ENCODE measurements at places on chromosomes 11 and 22. TPM values are rescaled to one million over a fixed set of nuclear protein-coding genes. Genes with fewer than 3 reads are reported as not detected.

DNA sequence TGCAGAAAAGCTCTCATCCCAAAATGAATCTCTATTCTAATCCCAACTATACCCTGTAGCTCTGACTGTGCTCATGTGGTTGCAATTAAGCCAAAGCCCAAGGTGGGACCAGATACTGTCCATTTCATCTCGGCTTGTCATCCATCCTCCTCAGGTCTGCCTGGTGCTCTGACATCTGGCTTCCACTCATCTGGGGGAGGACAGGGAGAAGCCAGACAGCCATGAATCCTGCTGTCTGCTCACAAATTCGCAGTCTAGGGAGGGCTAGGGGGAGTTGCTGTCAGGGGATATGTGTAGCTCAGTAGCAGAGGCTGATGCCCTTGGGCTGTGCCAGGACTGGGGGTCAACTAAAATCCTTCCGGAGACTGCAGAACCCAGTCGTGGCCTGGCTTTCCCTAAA, 167.1 kb downstream of the ETS1 start:
- H3K36me3 ChIP-seq, result no peaks in the 10 kb centered on the region
- H3K4me1 ChIP-seq, result peaks cover 26% of the 10 kb centered on the region
- peak overlapping the region; percentile 46 for H3K27ac ChIP-seq
- H3K4me3 ChIP-seq, result no peak overlapping the region
- no peaks in the 10 kb centered on the region for H3K27me3 ChIP-seq
- no peak for DNase-seq

Gene BDNF
- 174 TPM for total RNA-seq

GRCh38 chr11:78806214-78807004, 231.7 kb upstream of the NARS2 start:
- peaks cover 34% of the 10 kb centered on the region for H3K4me1 ChIP-seq
- no peak for DNase-seq
- no peak overlapping the region for H3K4me3 ChIP-seq
- H3K36me3 ChIP-seq, result no peaks in the 10 kb centered on the region
- 0 out of 2 replicates have a peak overlapping the region, but pooled peaks have one; percentile 35 for H3K27ac ChIP-seq

- no peaks in the 10 kb centered on the region for H3K4me1 ChIP-seq
- no peaks in the 10 kb centered on the region for H3K36me3 ChIP-seq
- DNase-seq, result no peak
- H3K4me3 ChIP-seq, result no peak overlapping the region
- H3K27ac ChIP-seq, result no peak overlapping the region
Measured at GRCh38 chr11:32610797-32611352, 27.2 kb downstream of the EIF3M start.

DNA sequence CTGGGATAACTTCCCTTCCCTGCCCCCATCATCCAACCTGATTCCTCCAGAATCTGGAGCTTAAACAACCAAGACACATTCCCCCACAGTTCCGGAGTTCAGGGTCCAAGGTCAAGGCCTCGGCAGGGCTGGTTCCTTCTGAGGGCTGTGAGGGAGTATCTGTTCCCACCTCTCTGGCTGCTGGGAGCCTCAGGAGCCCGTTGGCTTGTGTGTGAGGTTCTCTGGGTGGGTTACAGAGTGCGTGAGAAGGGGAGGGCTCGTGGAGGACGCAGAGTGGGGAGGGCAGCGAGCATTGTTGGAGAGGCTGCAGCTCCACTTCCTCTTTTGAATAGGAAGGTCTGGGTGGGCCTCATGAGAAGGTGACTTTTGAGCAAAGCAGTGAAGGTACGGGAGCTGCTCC, 8.5 kb downstream of the SERHL2 start:
- H3K27me3 ChIP-seq, result no peaks in the 10 kb centered on the region
- H3K36me3 ChIP-seq, result peaks cover 2% of the 10 kb centered on the region
- peaks cover 2% of the 10 kb centered on the region for H3K4me1 ChIP-seq
- no peak overlapping the region for H3K27ac ChIP-seq

DNA sequence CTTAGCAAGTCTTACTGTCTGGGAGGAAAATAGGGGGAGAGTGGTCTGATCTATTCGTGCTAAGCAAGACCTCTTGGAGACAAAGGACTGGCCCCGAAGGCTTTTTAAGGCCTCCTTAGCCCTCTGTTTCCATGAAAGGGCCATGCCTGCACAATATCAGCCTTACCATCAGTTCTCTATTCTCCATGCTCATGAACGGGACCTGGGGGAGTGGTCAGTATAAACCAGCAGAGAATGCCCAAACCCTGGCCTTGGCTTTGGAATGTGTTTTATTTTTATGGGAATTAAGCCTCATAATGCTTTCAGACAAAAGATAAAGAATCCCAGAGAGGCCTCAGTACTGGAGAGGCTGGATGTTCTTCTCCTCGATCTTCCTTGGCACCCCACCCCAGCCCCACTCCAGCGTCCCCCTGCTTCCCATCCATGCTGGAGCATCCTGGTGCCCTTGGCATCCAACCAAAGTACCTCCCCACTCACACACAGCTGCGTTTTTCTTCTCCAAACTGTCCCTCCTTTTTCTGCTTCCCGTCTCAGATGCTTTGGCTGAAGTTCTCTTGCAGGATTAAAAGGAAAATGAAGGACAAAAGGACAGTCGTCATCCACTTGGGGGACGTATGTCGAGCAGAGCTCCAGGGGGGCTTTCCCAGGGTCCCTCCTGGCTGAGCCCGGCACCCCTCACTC, 18.6 kb downstream of the FXYD6 start:
- no peak overlapping the region for H3K4me3 ChIP-seq
- H3K27me3 ChIP-seq, result peaks cover 8% of the 10 kb centered on the region
- no peaks in the 10 kb centered on the region for H3K36me3 ChIP-seq

Gene POU2AF3
- not detected for total RNA-seq

Gene OR51B5
- total RNA-seq, result 0.54 TPM

- H3K4me3 ChIP-seq, result no peak overlapping the region
- no peaks in the 10 kb centered on the region for H3K36me3 ChIP-seq
- no peak overlapping the region for H3K27ac ChIP-seq
- peaks cover 25% of the 10 kb centered on the region for H3K27me3 ChIP-seq
Measured at GRCh38 chr11:44694443-44694842, 32.3 kb upstream of the TSPAN18 start.

DNA sequence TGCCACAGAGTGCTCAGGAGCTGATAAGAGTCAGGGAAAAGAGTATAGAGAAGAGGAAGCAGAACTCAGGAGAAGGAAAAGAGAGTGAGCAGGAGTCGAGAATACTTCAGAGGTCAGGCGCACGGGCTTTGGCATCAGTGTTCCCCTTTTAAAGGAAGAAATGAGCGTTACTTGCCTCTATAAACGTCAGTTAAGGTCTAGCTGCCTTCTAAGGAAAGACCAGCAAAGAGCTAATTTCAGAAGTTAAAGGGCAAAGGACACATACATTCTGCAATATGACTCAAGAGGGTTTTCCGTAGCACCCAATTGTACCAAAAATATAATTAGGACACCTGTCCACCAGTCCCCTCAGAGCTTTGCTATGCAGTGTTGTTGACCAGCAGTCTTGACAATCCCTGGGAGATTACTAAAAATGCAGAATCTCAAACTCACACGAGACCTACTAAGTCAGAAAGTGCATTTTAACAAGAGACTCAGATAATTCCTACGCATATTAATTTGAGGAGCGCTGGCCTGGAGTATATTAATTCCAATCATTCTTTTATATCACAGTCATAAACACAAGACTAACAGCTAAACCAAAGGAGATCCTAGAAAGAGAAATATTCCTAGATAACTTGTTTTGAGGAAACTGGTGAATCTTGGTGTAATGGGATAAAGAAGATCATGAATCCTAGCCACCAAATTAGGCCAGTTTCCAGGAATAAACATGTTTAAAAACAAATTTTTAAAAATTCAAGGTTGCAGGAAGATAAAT, 249.0 kb downstream of the CADM1 start:
- no peak overlapping the region for H3K27ac ChIP-seq
- no peaks in the 10 kb centered on the region for H3K4me1 ChIP-seq
- H3K36me3 ChIP-seq, result no peaks in the 10 kb centered on the region
- no peak for DNase-seq

- peaks cover 5% of the 10 kb centered on the region for H3K4me1 ChIP-seq
- H3K36me3 ChIP-seq, result peaks cover 11% of the 10 kb centered on the region
- no peaks in the 10 kb centered on the region for H3K27me3 ChIP-seq
- no peak for DNase-seq
- H3K4me3 ChIP-seq, result no peak overlapping the region
Measured at GRCh38 chr22:46893281-46894020, 131.0 kb downstream of the TBC1D22A start.

- no peaks in the 10 kb centered on the region for H3K36me3 ChIP-seq
- H3K4me1 ChIP-seq, result peaks cover 9% of the 10 kb centered on the region
- no peaks in the 10 kb centered on the region for H3K27me3 ChIP-seq
Measured at GRCh38 chr11:14015711-14016110, 53.2 kb downstream of the SPON1 start.

Gene DEFB131B
- total RNA-seq, result not detected

- H3K4me1 ChIP-seq, result peaks cover 2% of the 10 kb centered on the region
- H3K27me3 ChIP-seq, result no peaks in the 10 kb centered on the region
- DNase-seq, result no peak
- no peaks in the 10 kb centered on the region for H3K36me3 ChIP-seq
Measured at GRCh38 chr11:103902994-103903393, 133.4 kb upstream of the DDI1 start.

GRCh38 chr11:83720675-83721074, 434.5 kb upstream of the CCDC90B start:
- no peak overlapping the region for H3K4me3 ChIP-seq
- H3K27ac ChIP-seq, result no peak overlapping the region
- DNase-seq, result no peak
- no peaks in the 10 kb centered on the region for H3K4me1 ChIP-seq

Gene SOX6
- total RNA-seq, result 12.5 TPM

DNA sequence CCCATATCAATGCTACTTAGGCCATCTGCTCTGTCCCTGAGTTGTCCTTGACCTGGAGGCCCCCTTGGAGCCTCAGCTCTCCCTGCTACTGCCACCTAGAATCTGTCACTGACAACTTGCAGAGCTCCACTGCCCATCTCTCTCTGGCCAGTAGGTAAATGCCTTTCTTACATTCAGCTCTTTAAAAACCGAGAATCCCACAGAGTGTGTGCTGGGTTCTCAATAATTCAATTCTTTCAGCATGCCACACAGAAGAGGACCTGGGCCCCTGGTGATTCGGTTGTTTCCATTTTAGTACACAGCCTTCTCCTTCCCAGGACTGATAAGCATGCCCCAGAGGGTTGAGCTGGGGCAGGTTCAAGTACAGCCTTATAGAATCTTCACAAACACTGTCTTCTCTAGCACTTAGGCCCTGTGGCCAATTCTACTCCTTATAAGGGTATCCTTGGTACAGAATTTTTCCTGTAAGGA, 22.0 kb upstream of the IPO7 start:
- H3K36me3 ChIP-seq, result no peaks in the 10 kb centered on the region
- H3K27me3 ChIP-seq, result no peaks in the 10 kb centered on the region
- no peak overlapping the region for H3K4me3 ChIP-seq
- peaks cover 18% of the 10 kb centered on the region for H3K4me1 ChIP-seq
- DNase-seq, result no peak

Gene OR2AG2
- 0.28 TPM for total RNA-seq

DNA sequence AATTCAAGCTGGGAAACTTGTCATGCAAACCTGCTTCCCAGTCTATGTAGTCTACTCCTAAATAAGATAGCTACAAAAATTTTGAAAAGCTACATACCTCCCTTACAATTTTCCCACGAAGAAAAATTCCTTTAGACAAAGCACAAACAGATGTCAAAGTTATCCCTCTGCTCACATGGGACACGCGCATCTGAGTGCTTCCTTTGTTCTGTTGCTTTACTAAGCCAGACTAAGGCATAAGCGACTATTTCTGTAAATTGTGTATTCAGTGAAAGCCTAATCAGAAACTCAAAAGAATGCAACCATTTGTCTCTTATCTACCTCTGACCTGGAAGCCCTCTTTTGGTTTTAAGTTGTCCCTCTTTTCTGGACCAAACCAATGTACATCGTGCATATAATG, 583.7 kb upstream of the B3GAT1 start:
- H3K4me1 ChIP-seq, result no peaks in the 10 kb centered on the region
- DNase-seq, result no peak
- H3K27ac ChIP-seq, result no peak overlapping the region
- H3K4me3 ChIP-seq, result no peak overlapping the region
- H3K36me3 ChIP-seq, result no peaks in the 10 kb centered on the region

GRCh38 chr22:35892192-35892591, 136.4 kb downstream of the RBFOX2 start:
- H3K27me3 ChIP-seq, result no peaks in the 10 kb centered on the region
- DNase-seq, result peak; percentile 75
- no peak overlapping the region for H3K4me3 ChIP-seq
- H3K4me1 ChIP-seq, result peaks cover 24% of the 10 kb centered on the region
- H3K36me3 ChIP-seq, result no peaks in the 10 kb centered on the region

GRCh38 chr11:14904745-14905103, 12.7 kb upstream of the CYP2R1 start:
- no peaks in the 10 kb centered on the region for H3K4me1 ChIP-seq
- H3K27me3 ChIP-seq, result no peaks in the 10 kb centered on the region
- H3K4me3 ChIP-seq, result peak overlapping the region; percentile 40
- DNase-seq, result peak; percentile 25
- H3K27ac ChIP-seq, result no peak overlapping the region
- H3K36me3 ChIP-seq, result no peaks in the 10 kb centered on the region

- H3K27me3 ChIP-seq, result no peaks in the 10 kb centered on the region
- H3K4me3 ChIP-seq, result no peak overlapping the region
- no peaks in the 10 kb centered on the region for H3K4me1 ChIP-seq
- H3K27ac ChIP-seq, result no peak overlapping the region
Measured at GRCh38 chr11:134312807-134313206, 19.0 kb upstream of the GLB1L2 start.

DNA sequence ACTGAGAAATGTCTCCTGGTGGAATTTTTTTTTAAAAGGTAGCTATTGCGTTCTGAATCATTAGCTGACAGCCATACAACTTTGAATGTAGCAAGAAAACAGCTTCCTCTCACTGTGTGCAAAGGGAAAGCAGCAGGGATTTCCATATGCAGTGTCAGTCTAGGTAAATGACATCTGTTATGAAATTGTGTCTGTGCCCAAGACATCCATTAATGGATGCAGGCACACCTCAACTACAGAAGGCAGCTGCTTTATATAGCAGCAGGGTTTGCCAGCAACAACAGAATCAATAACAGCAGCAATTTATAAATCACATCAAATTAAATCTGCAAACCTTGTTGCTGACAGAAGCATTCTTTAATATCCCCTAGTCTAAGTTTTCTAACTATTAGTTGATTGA, 745.3 kb upstream of the RAG2 start:
- H3K27ac ChIP-seq, result no peak overlapping the region
- no peaks in the 10 kb centered on the region for H3K4me1 ChIP-seq
- DNase-seq, result no peak
- H3K4me3 ChIP-seq, result no peak overlapping the region
- no peaks in the 10 kb centered on the region for H3K27me3 ChIP-seq

Gene DERL3
- total RNA-seq, result 0.18 TPM

GRCh38 chr11:119488256-119488995, 65.5 kb upstream of the THY1 start:
- H3K4me3 ChIP-seq, result no peak overlapping the region
- no peak overlapping the region for H3K27ac ChIP-seq

- H3K27ac ChIP-seq, result peak overlapping the region; percentile 81
- H3K27me3 ChIP-seq, result no peaks in the 10 kb centered on the region
- no peaks in the 10 kb centered on the region for H3K36me3 ChIP-seq
- DNase-seq, result no peak
Measured at GRCh38 chr11:110713449-110713776, 1.2 kb upstream of the ARHGAP20 start.

Gene LYVE1
- not detected for total RNA-seq
